ENCODE measurements at places on chromosomes 4 and X.

GRCh38 chrX:7190157-7190556, 42.2 kb upstream of the PUDP start:
- no peak for DNase-seq

- DNase-seq = no peak
These were observed 309.3 kb downstream of the FRMPD4 start for GRCh38 chrX:12447448-12448064.

- DNase-seq = no peak
These were observed 4.0 kb downstream of the TCEAL2 start for GRCh38 chrX:102129473-102129872.

GRCh38 chrX:8201896-8202331, 30.8 kb upstream of the VCX2 start:
- no peak for DNase-seq

GRCh38 chr4:108777388-108777787, 14.5 kb upstream of the ETNPPL start:
- no peak for DNase-seq
